ENCODE measurements at places on chromosomes 2 and 18. TPM values are rescaled to one million over a fixed set of nuclear protein-coding genes. Genes with fewer than 3 reads are reported as not detected.

CPSF3 gene
- 76.5 TPM for total RNA-seq

PLEKHH2 gene
- total RNA-seq = 3.6 TPM

SMYD1 gene
- total RNA-seq = 1.2 TPM

PUM2 gene
- 22.7 TPM for total RNA-seq

KIF1A gene
- total RNA-seq = 5.6 TPM

SKOR2 gene
- not detected for total RNA-seq

PCARE gene
- total RNA-seq = not detected

FEZ2 gene
- total RNA-seq = 45.4 TPM

C2orf78 gene
- total RNA-seq = not detected

MOGAT1 gene
- not detected for total RNA-seq

CFAP210 gene
- total RNA-seq = not detected

RAB17 gene
- 20.9 TPM for total RNA-seq

FARSB gene
- 18.8 TPM for total RNA-seq

NEB gene
- 1.1 TPM for total RNA-seq

ACMSD gene
- not detected for total RNA-seq

EMX1 gene
- total RNA-seq = not detected

PUS10 gene
- 2.1 TPM for total RNA-seq

WDR7 gene
- 4.7 TPM for total RNA-seq

CCDC74A gene
- 5.6 TPM for total RNA-seq

ZRANB3 gene
- 2.5 TPM for total RNA-seq

ALK gene
- total RNA-seq = 0.34 TPM

EVA1A gene
- 35.2 TPM for total RNA-seq

RAD51AP2 gene
- 0.11 TPM for total RNA-seq

VWA3B gene
- total RNA-seq = not detected
